ENCODE measurements at places on chromosomes 1 and 21. TPM values are rescaled to one million over a fixed set of nuclear protein-coding genes. Genes with fewer than 3 reads are reported as not detected.

The SPRR2G gene
- not detected for total RNA-seq

The C1orf226 gene
- total RNA-seq = 2.0 TPM

GRCh38 chr1:174956976-174957375, 42.8 kb upstream of the CACYBP start:
- no peak for DNase-seq

DNA sequence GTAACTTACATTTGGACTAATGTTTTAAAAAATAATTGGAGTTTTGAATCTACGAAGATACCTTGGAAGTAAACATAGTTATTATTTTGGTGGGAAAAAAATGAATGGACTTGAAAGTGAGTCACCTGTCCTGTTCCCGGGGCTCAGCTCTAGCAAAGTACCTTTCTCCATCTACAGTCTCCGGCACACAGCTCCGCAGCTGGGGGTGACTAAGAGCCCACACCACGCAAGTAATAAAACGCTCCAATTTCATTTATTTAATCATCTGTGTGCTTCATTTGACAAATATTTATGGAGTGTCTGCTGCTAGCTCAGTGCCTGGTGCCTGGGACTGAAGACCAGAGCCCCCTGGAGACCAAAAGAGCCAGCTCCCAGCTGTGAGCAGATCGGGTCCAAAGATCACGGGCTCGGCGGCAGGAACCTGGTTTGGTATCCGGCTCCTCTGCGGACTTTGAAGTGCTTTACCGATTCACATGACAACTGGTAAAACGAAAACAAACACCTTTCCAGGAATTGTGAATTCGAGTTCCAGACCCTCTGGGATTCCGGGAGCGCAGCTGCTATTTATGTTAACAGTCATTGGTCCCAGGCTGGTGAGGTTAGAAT, 1.7 kb upstream of the RIPK4 start:
- peak; percentile 80 for DNase-seq

GRCh38 chr1:168202941-168203654, 22.7 kb upstream of the SFT2D2 start:
- no peak for DNase-seq
